ENCODE measurements at places on chromosomes 6 and 20.

DNA sequence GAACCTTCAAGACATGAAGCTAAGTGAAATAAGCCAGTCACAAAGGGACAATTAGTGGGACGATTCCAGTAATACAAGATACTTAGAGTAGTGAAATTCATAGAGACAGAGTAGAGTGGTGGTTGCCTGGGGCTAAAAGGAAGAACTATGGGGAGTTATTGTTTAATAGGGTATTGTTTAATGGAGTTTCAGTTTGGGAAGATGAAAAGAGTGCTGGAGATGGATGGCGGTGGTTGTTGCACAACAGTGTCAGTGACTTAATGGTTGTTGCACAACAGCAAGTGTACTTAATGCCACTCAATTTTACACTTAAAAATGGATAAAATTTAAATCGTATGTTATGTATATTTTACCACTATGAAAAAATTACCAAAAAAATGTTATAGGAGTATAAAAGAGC is 209.7 kb upstream of the TENT5A start:
- DNase-seq = no peak

DNA sequence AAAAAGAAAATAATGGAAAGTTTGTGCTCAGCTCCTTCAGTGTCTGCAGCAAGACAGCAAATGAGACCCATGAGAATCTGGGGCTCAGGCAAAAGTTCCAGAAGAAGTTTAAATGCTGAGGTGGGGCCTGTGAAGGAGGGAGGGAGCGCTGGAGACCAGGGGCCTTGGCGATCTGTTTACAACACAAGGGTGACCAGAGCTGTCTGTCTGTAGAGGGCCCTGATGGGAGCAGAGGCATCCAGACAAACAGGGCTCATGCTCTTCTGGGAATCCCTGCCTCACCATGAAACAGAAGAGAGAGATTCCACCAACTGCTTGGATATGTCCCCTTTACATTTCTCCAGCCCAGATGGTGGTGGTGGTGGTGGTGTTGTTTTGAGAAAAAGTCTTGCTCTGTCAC is 79.3 kb upstream of the SHLD1 start:
- no peak for DNase-seq

DNA sequence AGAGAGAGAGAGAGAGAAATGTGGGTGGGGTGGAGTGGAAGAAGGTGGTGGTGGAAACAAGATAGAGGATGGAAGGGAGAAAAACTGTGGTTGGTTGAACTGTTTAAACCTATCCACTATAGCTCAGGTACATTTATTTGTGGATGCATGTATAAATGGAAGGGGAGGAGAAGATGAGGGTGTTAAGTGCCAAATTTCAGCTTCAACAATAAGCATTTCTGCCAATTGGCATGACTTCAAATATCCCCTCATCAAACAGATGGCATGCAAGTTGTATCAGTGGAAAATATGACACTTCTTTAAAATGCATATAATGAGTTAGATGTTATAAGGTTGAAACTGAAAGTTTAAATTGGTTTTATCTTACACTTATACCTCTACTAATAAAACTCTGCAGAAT is 216.1 kb downstream of the LMBRD1 start:
- DNase-seq = no peak

DNA sequence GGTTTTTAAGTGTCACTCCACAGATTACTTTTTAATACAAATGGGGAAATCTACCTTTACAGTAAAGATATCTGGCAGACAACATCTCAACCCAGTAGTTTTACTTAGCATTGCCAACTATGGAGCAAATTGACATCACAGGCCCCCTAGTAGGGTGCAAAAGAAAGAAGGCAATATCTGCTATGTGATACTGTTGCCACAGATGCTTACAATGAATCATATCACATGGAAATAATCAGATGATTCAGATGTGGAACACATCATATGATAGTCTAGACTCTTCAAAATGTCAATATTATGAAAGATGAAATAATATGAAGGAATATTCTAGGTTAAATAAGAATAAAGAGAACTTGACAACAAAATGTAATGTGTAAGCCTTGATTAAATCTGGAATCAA is 322.5 kb downstream of the BMP2 start:
- no peak for DNase-seq

DNA sequence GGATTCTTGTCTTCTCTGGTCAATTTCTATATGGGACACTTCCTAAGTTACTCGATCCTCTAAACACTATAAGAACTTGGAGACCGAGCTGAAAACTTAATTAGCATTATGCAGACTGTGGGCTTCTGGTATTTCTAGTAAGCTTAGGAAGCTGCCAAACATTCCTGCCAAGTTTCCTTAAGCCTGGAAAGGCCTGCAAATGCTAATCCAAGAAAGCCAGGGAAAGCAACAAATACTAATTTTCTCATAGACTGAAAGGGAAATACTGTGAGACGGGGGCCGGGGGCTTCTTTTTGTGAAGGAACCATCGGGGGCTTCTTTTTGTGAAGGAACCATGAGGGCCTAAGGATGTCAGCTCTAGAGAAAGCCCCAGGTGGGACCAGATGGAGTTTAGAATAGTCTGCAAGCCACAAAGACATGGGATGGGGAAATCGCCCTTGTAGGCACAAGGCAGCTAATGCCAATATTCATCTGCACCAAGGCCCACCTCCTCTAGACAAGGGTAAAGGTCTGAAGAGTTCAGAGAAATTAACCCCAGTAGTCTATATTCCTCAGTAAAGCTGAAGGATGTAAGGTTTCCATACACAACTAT is 332.4 kb upstream of the PRDM1 start:
- DNase-seq = peak; percentile 3

DNA sequence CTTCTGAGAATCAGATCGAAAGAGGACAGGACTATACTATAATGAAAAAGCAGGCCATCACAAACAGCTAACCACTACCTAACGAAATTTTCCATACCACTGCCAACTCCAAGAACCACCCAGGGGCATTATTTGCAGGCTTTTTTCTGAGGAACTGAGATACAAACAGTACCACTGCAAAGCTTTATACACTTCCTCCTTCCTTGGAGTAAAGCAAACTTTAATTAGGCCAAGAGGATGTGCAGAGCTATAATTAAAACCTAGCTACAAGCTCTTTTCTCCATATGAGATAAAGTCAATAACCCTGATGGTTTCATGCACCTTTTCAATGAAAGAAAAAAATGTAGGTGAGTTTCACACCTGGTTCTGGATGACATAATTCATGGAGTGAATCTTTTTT is 68.5 kb downstream of the ELOVL5 start:
- DNase-seq = no peak

GRCh38 chr6:139762587-139763031 is 388.2 kb upstream of the CITED2 start:
- DNase-seq = no peak

GRCh38 chr6:22326500-22326899 is 29.7 kb upstream of the PRL start:
- no peak for DNase-seq

- DNase-seq = no peak
These were observed 113.8 kb downstream of the CEBPB start for GRCh38 chr20:50304501-50304856.

GRCh38 chr6:158431036-158431435 is 118.8 kb downstream of the TULP4 start:
- no peak for DNase-seq

DNA sequence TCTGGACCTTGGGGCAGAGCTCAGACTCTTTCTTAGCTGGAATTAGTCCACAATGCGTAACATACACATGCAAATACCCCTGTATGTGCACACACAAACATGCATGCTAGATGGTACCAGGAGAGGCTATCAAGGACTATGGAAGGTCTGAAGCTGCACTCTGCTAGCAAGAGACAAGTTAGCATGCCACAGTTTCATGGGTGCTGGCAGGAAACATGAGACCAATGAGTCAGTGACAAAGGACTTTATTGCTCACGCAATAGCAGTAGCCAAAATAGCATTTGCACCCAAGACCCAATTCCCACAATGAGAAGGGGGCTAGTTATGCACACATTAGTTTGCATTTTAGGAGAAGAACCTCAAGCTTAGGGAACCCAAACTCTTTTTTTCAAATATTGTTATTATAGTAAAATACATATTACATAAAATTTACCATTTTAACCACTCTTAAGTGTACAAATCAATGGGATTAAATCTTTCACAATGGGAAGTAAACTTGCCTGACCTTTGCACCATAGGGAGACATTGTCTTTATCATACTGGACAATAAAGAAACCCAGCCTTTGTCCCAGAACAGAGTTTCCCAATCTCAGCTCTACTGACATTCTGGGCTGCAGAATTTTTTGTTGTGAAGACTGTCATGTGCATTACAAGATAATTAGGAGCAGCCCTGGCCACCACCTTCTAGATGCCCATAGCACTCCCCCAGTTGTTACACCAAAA is 69.1 kb downstream of the NRSN1 start:
- DNase-seq = no peak

GRCh38 chr6:19309661-19310060 is 527.5 kb upstream of the ID4 start:
- DNase-seq = no peak

DNA sequence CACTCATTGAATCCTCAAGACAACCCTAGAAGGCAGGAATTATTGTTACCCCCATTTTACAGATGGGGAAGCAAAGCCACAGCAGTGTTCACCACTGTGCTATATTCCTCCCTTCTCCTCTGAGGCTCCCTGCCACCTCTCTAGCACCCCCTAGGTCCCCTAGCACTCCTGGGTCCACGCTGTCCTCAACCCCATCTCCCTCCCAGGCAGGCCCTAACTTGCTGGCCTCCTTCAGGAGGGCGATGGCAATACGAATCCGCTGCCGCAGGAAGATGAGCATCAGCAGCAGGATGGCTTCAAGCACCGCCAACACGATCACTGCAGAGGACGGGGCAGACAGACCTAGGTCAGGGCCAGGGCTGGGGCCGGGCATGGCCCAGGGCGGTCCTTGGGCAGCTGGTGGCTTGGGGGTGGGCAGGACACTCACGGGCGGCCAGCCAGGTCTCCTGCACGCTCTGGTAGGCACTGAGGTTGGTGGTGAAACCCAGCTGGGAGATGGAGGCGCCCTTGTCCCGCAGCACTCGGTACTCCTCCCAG is 7.8 kb upstream of the NEU1 start:
- no peak for DNase-seq

DNA sequence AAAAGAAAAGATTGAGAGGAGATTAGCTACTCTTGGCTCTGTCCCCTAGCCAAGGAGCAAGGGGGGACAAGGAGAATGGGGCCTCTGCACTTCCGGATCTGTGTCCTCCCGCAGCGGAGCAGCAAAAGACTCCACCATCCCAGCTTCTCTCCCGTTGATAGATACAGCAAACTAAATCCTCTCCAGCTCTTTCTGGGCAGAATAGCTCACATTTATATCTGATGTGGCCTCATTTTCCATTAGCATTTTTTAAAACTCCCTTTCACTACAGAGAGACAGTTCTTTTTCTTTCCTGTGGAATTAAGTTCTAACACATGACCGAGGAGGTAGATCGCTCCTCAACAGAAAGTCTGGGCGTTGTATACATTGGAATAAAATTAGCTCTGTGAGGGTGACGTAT is 260.9 kb upstream of the SOX4 start:
- DNase-seq = no peak

GRCh38 chr6:109791301-109791700 is 100.2 kb downstream of the FIG4 start:
- peak; percentile 24 for DNase-seq

DNA sequence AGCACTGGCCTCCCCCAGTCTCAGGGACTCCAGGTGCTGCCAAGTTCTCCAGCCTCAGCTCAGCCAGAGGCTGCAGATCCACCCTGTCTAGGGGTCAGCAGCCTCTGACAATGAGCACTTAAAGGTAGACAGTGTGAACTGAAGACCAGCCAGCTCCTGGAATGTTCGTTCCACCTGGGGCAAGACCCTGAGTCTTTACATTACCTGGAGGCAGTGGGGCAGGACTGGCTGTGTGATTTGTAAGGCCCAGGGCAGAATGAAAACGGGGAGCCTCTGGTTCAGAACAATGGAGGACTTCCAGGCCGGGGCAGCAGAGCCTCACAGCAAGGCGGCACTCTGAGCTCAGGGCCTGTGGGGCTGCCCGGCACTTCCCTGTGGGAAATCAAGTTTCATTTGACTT is 65.0 kb downstream of the CTCFL start:
- DNase-seq = no peak

DNA sequence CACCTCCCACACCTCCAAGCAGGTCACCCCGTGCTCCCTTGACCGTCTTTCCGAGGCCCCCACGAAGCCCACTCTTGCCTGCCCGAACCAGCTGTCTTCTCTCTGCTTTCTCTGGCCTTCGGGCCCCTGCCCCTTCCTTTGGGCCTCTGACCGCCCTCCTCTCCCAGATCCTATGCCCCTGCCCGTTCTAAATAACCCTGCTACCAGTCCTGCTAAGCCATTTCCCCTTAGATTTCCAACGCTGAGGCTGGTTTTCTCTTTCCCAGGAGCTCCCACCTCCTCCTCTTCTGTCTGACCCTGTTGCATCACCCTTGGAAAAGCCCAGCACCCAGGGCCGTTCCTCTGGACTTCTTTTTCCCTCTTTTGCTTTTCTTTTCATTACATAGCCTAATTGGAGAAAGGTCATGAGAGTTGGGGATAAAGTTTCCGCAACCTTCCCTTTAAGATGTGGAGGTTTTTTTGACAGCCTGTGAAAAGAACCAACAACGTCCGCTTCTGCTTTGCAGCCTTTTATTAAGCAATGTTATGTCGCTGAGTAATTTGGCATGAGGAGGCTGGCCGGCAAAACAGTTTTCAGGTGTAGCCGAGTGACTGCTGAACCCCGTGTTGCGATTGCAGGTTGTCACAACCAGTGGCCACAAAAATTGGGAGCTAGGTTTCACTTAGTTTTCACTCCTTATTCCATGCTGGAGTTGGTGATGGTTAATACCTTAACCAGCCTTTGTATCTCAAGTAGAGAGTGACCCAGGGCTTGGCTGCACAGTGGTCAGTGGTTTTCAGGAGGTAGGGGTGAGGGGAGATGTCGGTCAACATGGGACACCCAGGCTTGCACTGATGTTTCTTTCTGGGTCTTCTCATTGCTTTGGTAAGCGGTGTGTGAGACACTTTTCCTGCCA is 970 bp downstream of the BLTP3A start:
- DNase-seq = no peak

GRCh38 chr6:143328876-143329275 is 121.6 kb downstream of the ADAT2 start:
- DNase-seq = no peak

- peak; percentile 28 for DNase-seq
These were observed 1.8 kb upstream of the ABT1 start for GRCh38 chr6:26594730-26595632.

Data from putamen (tissue), 1 donor.